Colonic mucosa (tissue), 4 donors: ENCODE measurements at places on chromosomes 4 and X. TPM values are rescaled to one million over a fixed set of nuclear protein-coding genes. Genes with fewer than 3 reads are reported as not detected.

Gene SMARCA5
- total RNA-seq: 34.5 TPM

Gene CXCL3
- total RNA-seq: 20.2 TPM

Gene GRSF1
- 91.0 TPM for total RNA-seq

Gene OTC
- total RNA-seq: 10.2 TPM

Gene RBM46
- not detected for total RNA-seq

Gene THOC2
- 68.2 TPM for total RNA-seq

Gene SMIM31
- total RNA-seq: 21.0 TPM

Gene HERC5
- 0.79 TPM for total RNA-seq

- DNase-seq: peak; percentile 47
These were observed 10.2 kb downstream of the DCUN1D4 start for GRCh38 chr4:51853027-51853682.

- no peak for DNase-seq
These were observed 2702.5 kb downstream of the PCDH7 start for GRCh38 chr4:33422656-33423055.

DNA sequence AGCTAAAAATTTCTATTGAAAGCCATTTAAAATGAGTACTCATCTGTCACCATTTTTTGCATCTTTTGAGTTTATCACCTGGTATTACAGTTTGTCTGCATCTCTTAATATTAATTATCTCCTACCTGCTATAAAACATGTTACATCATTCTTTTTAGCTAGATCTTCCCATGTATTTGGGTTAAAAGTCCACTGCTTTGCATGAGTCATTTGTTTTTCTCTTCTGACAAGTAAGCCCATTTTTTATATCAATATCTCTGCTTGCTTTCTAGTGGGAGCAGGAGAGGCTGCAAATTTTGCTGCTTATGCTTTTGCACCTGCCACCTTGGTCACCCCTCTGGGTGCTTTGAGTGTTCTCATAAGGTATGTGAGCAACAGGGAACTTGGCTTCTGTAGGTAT lies 16.1 kb downstream of the NIPAL1 start:
- no peak for DNase-seq

- DNase-seq: no peak
These were observed 472.3 kb downstream of the PDHA2 start for GRCh38 chr4:96312046-96312685.

- DNase-seq: no peak
These were observed 49.9 kb upstream of the SRD5A3 start for GRCh38 chr4:55296096-55296495.

DNA sequence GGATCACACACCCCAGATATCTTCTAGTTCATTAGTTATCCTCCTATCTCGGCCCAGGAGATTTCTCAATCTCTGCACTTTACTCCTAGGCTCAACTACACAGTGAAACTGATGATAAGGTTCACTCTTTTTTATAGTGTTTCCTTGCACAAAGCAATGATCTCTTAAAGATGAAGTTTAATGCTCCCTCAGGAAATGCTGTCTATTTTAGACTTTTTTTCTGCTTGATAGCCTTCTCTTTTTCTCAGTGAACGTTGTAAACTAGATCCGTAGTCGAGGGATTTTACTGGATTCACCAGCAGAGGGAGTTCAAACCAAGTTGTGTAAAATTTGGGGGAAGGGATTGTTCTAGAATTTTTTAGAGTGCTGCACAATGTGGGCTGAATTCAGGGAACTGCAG lies 269.6 kb downstream of the GBA3 start:
- DNase-seq: peak; percentile 29

DNA sequence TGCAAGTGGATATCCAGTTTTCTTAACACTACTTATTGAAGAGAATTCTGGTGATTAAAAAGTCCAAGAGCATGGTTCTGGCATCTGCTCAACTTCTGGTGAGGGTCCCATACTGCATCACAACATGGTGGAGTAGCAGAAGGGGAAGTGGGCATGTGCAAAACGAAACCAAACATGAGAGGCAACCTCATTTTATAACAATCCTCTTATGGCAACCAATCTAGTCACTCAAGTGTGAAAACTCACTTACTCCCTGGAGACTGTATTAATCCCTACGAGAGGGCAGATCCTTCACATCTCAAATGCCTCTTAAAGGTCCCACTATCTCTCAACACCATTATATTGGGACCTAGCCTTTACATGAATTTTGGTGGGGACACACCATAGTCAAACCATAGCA lies 55.4 kb upstream of the TRO start:
- no peak for DNase-seq

DNA sequence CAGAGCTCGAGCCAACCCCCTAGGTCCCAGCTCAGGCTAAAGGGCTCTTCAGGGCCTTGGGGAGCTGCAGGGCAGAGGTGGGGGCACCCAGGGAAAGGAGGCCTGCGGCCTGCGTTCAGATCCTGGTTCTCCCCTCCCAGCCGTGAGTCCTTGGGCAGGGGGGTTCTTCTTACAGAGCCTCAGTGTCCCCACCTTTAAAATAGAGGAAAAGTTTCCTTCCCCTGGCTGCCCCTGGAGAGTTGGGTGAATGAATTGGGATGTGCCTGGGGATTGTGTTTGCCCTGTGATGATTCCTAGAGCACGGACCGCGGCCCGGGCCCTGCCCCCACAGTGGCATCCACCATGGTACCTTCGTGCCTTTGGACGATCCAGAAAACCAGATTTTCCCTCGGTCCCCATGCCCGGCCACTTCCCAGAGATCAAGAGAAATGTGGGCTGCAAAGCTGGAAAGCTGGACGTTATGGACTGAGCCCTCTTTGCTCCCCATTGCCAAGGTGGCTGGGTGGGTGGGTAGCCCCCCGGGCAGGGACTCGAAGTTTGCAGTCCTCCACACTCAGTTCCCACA lies 11.4 kb downstream of the HTRA3 start:
- DNase-seq: no peak

- no peak for DNase-seq
These were observed 69.8 kb downstream of the CCKAR start for GRCh38 chr4:26420438-26420837.

- peak; percentile 58 for DNase-seq
These were observed 69.8 kb downstream of the RPS3A start for GRCh38 chr4:151169223-151169622.

DNA sequence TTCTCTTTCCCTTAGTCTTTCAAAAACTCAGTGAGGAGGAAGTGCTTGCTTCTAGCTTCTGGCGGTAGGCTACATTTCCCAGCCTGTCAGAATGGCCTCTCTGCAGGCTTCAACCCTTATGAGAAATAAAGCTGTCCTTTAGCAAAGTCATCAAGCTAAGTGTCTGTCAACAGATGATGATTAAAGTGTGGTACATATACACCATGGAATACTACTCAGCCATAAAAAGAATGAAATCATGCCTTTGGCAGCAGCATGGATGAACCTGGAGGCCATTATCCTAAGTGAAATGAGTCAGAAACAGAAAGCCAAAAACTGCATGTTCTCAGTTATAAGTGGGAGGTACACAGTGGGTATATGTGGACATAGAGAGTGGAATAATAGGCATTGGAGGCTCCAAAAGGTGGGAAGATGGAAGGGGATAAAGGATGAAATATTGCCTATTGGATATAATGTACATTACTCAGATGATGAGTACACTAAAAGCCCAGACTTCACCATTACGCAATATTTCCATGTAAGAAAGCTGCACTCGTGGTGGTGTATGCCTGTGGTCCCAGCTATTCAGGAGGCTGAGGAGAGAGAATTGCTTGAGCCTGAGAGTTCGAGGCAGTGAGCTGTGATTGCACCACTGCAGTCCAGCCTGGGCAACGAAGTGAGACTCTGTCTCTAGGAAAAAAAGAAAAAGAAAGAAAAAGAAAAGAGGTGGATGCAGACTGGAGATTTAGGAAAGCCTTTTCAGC lies 7.9 kb downstream of the TRIM2 start:
- DNase-seq: no peak

- DNase-seq: no peak
These were observed 37.0 kb upstream of the CD99L2 start for GRCh38 chrX:150935467-150935866.

DNA sequence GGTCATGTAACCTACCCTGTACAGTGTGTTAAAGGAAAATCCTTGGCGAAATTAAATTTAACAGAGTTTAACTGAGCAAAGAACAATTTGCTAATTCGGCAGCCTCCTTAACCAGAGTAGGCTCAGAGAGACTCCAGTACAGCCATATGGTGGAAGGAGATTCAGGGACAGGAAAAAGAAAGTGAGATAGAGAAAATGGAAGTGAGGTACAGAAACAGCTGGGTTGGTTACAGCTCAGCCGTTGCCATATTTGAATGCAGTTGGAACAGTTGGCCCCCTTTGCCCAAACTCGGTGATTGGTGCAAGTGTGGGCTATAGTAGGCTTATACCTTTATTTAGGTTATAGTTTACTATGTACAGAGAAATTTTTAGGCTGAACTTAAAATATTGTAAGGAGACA lies 48.8 kb upstream of the GBA3 start:
- DNase-seq: no peak

- peak; percentile 37 for DNase-seq
These were observed 525 bp upstream of the CISD2 start for GRCh38 chr4:102868153-102868780.

DNA sequence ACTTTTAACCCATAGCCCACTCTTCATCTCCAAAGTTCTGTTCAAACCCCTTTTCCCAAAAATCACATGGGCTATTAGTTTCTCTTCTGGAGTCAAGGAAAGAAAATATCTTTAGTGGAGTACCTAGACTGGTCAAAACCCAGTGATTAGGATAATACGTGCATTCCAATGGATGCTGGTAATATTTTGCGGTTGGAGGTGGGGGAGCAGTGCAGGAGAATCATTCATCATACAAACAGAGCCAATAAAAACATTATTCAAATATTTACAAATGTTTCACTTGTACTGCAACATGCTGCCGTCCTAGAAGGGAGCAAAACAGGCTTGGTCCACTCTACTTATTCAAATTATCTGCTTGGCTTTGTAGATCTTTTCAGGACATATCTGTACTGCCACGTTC lies 57.2 kb upstream of the RAB9B start:
- no peak for DNase-seq

- no peak for DNase-seq
These were observed 23.9 kb downstream of the ADRA2C start for GRCh38 chr4:3790006-3790561.

- DNase-seq: no peak
These were observed 1841.8 kb downstream of the PCDH7 start for GRCh38 chr4:32562010-32562409.

DNA sequence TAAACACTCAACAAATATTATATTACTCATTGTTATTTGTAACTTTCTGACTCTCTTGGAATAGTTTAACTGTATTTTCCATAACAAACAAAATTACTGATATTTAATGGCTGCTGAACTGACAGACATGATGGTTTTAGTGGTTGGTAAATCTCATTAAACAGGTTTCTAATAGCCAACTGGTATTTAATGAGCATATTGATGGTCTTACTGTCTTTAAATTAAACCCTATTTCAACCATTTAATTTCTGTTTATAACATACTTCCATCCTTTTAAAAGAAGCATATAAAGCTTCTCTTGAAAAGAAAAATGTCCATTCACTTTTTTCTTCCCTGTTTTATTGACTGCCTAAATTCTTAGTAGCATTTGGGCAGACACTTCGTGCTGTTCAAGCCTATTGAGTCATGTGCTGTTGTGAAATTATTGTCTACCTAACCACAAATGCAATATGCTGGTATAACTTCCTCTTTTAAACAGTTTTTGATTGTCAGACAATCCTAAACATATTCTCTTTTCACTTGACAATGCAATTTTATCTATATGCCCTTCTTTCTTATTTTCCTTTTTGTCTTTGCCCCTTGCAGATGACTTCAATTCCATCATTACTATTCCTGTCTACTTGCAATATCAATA lies 163.9 kb upstream of the SLC7A11 start:
- DNase-seq: no peak

DNA sequence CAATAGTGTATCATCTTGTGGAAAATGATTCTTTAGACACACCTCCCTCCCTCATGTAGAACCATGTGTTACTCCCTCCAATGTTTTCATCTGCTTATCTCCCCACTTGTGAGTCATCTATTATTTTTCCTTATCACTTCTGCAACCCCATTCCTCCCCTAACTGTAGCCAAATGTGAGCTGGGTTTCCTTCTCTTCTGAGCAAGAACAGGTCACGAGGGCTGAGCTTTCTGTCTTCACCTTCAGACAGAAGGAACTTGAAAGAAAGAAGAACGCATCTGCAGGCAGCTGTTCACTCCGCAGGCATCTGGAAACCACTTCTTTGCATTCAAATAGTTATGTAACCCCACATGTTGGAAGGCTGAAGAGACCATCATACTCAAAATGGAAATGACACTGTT lies 1.8 kb downstream of the PPP1R2C start:
- no peak for DNase-seq

DNA sequence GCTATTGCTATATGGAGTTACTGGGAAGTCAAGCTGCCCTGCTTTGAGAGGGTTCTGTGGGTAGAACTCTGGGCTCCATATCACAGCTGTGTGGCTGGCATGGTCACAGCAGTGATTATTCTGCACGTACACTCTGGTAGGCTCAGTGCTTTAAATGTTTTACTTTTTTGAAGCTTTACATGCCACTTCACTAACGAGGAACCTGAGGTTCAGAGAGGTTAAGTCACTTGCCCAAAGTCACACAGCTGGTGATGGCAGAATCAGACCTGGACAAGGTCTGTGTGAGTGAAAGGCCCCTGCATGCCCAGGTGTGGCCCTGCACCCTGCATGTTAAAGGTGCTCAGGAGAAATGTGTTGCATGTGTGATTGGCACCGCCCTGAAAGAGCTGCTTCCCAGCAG lies 24.5 kb downstream of the EVC start:
- DNase-seq: no peak

DNA sequence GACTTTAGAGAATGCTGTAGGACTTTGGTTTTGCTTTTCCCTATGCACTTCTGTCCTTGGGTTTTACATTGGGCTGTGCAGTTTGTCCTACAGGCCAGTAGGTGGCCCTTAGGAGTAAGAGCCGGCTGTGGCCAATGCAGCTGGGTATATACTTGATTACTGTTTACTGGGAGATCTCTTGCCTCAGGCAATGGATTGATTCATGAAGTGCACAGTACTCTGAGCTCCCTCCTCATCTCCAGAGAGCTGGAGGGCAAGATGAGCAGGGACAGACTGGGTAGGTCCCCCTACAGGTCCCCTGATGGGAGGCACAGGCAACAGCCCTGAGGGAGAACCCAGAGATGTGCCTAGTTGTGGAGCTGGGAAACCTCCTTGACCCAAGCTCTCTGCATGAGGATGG lies 103.8 kb upstream of the QRFPR start:
- DNase-seq: no peak

DNA sequence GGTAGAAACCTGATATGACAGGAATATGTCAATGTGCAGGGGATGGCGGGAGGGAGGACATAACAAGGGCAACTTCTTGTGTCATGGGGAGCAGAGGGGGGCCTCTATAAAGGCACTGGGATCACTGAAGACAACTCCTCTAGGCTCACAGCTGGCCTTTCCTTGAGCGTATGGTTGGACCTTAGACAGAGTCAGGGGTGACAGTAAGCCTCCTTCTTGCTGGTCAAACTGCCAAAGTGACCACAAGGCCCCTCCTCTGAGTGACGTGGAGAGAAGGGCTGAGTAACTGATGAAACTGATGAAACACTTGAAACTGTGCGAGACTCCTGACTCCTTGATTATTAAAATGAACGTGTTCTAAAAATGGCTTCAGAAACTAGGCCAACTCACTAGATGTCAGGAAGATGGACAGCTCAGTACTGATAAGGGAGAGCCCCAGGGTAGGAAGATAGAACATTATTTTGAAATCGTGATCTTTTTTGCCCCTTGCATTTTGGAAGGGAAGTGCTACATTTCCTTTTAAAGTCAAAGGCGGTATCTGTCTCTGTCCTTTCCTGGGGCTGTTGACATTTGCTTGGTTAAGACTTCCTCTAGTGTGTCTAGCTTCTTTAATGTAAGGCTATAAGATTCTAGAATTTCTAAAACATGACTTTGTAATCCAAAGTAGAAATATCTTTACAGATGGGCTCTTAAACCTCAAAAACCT lies 1.6 kb downstream of the RAB33A start:
- DNase-seq: peak; percentile 41

- DNase-seq: peak; percentile 23
These were observed 17.4 kb downstream of the MTNR1A start for GRCh38 chr4:186537843-186538521.
